ENCODE measurements at places on chromosomes 4 and X.

- DNase-seq = no peak
These were observed 394.3 kb upstream of the SLIT2 start for GRCh38 chr4:19857380-19857779.

DNA sequence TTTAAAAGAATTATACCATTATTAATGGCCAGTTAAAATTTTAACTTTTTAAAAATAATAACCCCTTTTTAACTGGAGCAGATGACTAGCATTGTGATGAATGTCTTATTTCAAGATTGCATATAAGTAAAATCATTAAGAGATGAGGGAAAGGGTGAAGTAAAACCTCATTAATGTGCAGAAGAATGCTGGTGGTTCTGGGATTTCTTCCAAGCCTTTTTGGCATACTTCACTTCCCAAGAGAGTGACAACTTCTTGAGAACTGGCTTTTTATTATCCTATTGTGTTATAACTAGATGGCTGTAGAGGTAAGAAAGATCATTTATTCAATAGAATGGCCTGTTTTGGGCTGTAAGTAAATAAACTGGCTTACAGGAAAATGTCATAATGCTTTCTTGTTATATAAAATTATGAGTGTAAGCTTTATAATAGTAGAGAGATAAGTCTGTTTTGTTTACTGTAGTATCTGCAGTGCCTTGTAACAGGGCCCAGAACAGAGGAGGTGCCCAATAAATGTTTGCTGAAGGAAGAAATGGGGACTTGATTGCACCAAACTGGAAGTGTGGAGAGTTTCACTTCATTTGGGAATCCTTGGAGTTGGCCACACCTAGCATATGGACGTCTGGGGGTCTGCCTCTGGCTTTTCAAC, 242.9 kb upstream of the PITX2 start:
- no peak for DNase-seq

DNA sequence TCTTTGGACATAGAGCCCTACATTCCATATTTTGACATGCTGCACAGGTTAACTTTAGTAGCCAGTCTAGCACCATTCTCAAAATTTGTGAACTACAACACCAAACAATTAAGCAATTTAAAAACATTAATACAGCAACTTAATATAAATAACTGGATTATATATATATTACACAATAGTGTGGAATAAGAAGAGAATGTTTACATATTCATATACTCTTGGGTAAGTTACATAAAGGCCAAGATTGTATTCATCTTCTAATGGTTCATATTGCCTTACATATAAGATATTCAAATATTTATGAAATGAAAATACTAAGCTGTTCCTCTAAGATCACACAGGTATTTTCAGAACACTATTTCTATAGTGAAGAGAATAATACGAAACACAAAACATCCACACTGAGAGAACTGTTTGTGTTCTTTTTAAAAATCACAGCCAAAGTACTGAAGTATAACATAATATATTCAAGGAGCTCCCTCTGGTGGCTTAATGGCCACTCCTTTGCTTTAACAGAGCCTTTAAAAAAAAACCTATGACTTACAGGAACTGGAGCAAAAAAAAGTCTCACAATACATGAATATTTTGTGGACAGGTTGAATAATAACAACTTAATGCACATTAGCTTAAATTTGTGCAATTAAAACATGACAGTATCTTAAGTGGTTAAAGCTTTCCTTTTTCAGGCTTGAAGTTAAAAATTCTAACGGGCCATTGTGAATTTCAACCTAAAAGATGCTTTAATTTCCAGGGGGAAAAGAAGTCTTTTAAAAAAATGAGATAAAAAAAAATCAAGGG, 46.2 kb downstream of the NEK1 start:
- DNase-seq = no peak

GRCh38 chrX:150270622-150271021, 92.5 kb upstream of the MAMLD1 start:
- DNase-seq = no peak

DNA sequence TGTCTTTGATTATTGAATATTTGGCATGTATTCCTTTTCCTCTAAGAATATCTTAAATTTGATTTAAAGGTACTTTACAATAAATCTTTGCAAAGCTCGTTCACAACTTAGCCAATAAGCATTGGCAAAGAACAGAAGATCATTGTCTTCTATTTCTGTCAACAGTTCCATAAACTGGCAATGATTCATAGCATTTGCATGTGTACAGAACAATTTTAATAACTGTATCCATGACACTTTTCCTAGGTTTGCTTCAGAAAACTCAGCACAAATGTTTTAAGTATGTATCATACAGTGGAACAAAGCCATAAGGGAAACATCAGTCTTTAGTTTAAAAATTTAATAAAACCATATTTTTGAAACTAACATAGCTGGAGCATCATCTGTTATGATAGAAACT, 462.7 kb upstream of the RPS6KA3 start:
- DNase-seq = no peak

DNA sequence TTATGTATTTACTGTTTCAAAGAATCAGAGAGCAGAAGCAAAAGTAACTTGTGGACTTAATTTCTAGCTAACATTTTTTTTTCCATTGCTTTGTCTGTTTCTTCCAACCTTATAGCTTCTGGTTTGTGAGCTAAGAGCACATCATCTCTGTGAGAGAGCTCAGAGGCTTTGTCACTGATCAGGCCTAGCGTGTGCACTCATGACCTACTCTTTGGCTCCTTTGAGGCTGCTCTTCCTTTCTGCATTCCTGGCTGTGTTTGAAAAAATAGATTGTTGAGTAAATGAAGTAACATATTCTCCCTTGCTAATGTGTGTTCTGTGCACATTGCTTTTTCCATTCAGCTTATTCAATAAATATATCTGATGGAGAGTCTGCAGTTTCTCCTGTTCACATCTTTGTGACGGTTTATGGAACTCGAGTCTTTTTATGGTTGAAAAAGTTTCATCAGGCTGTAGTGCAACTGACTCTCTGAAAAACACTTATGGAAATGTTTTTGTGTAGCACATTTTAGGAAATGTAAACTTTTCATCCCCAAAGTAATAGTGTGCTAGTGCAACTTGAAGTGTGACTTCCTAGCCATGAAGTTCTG, 133.0 kb downstream of the RAPGEF2 start:
- no peak for DNase-seq

DNA sequence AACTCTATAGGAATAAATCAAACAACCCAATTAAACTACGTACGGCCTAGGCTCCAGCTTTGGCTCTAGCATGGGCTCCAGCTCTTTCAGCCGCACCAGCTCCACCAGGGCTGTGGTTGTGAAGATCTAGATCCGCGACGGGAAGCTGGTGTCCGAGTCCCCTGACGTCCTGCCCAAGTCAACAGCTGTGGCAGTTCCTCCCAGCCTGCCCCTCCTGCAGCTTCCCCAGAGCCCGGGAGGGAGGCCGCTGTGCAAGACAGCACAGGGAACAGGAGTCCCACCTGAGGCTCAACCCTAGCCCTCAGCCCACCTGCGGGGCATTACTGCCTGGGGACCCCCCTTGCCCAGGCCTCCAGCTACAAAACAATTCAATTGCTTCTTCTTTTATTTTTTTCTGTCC, 2680.3 kb downstream of the PCDH7 start:
- no peak for DNase-seq

DNA sequence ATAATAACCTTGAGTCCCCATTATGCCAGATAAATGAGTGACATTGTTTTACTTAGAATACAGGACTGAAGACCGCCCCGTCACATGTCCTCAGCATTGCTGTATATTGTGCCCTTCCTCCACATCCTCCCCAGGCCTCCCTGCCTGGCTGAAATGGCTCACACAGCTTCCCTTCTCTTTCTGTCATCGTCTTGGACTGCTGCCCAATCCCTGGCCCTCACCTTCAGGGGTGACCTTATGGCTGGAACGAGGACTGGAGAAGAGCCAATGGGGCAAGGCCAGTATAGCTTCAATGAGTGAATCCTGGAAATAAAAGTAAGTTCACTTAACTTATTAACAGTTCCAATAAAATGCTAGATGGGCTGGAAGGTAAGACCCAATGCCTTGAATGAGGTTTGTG, 2.7 kb downstream of the KCNE5 start:
- no peak for DNase-seq

Data from left hindlimb (tissue), 1 donor.